ENCODE measurements at places on chromosomes 7 and 10.
A peak's percentile ranks its signal among the peaks of the same experiment; 100 is the strongest.

GRCh38 chr7:19107081-19107355 lies 10.4 kb downstream of the TWIST1 start:
- DNase-seq = no peak

DNA sequence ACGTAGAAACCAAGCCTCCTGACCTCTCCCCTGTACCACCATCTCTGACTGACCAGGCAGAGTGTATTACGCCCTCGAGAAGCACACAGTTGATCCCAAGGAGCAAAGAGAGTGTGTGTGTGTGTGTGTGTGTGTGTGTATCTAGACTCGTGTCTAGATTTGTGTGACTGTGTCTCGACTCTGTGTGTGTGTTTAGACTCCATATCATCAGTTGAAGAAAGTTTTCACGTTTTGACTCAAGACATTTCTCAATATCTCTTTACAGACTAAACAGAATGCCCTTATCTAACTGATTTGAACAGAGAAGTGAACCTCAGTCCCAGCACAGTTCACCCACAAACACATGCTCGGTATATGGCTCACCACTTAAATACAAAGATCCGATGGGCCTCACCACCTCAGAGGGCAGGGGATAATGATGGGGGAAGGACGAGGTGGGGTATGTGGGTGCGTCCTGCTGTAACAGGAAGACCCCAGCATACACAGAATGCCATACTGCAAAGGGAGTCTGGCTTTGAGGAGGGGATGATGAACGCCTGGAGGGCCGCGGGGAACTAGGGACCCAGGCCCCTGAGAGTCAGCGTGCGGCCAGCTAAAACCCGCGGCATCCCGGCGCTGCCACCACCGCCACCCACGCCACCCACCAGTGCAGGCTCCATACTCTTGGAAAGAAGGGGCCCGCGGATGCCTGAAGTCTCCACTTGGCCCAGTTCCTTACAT lies 780 bp downstream of the ALDH18A1 start:
- no peak for DNase-seq

DNA sequence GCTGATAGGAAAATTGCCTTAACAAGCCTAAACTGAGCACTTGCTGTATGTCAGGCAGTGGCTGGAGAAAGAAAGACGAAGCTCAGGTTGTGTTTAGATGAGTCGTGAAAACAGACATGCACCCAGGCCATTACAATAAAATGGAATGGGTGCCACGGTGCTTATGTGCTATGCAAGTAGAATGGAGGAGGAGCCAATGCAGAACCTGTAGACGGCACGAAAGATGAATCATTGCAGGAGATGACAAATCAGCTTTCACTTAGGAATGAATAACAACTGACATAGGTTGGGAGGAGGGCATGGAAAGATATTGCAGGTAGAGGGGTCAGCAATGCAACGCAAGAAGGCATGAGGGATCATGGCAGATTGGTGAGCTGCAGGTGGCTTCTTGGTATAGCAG lies 61.2 kb upstream of the ARHGAP21 start:
- no peak for DNase-seq

- DNase-seq = peak; percentile 49
Observed at GRCh38 chr10:132482090-132482800, 55.3 kb upstream of the INPP5A start.

Measured in HuH-7.5 (cell line).